ENCODE measurements at places on chromosomes 5 and 9. TPM values are rescaled to one million over a fixed set of nuclear protein-coding genes. Genes with fewer than 3 reads are reported as not detected.
A peak's percentile ranks its signal among the peaks of the same experiment; 100 is the strongest.

The MEIKIN gene
- total RNA-seq, result not detected

The FCHO2 gene
- total RNA-seq, result 36.0 TPM

The HRCT1 gene
- 5.4 TPM for total RNA-seq

The TAF11L10 gene
- not detected for total RNA-seq

The SPDL1 gene
- total RNA-seq, result 8.0 TPM

The PAEP gene
- total RNA-seq, result not detected

The PCDHA7 gene
- 0.36 TPM for total RNA-seq

- no peaks in the 10 kb centered on the region for H3K27me3 ChIP-seq
- DNase-seq, result no peak
- peaks cover 8% of the 10 kb centered on the region for H3K4me1 ChIP-seq
- no peak overlapping the region for H3K4me3 ChIP-seq
- H3K36me3 ChIP-seq, result no peaks in the 10 kb centered on the region
Observed at GRCh38 chr9:95268681-95269080, 48.8 kb downstream of the FANCC start.

- no peak for DNase-seq
- no peak overlapping the region for H3K27ac ChIP-seq
- no peaks in the 10 kb centered on the region for H3K27me3 ChIP-seq
- no peaks in the 10 kb centered on the region for H3K4me1 ChIP-seq
Observed at GRCh38 chr5:78318337-78318736, 23.8 kb upstream of the AP3B1 start.

GRCh38 chr5:136424835-136425584 is 59.7 kb upstream of the TRPC7 start:
- no peaks in the 10 kb centered on the region for H3K36me3 ChIP-seq
- no peak overlapping the region for H3K27ac ChIP-seq
- H3K27me3 ChIP-seq, result no peaks in the 10 kb centered on the region
- H3K4me1 ChIP-seq, result no peaks in the 10 kb centered on the region
- no peak for DNase-seq

GRCh38 chr5:173075137-173075843 is 19.1 kb downstream of the CREBRF start:
- no peaks in the 10 kb centered on the region for H3K27me3 ChIP-seq
- H3K4me1 ChIP-seq, result no peaks in the 10 kb centered on the region
- H3K27ac ChIP-seq, result no peak overlapping the region
- H3K36me3 ChIP-seq, result no peaks in the 10 kb centered on the region
- H3K4me3 ChIP-seq, result no peak overlapping the region

DNA sequence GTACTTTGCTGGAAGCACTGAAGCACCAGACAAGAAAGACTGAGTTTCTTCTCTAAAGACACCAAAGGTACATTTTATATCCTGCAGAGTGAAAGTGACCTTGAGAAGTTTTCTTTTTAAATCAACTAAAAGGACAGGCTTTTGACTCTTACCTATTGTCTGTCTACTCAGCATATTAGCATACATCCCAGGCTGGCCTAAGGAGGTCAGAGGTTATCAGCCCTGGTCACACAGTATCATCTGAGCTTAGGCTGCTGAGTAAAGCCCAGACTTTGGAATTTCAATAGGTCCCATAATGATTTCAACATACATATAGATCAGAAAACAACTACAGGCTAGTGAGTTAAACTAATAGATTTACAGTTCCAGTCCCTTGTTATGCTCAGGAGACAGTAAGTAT is 10.1 kb upstream of the CDH9 start:
- H3K27me3 ChIP-seq, result no peaks in the 10 kb centered on the region
- H3K36me3 ChIP-seq, result no peaks in the 10 kb centered on the region
- H3K27ac ChIP-seq, result no peak overlapping the region

- H3K27me3 ChIP-seq, result no peaks in the 10 kb centered on the region
- DNase-seq, result no peak
- no peak overlapping the region for H3K27ac ChIP-seq
Observed at GRCh38 chr9:69070201-69070600, 34.6 kb downstream of the FXN start.

- no peak for DNase-seq
- no peak overlapping the region for H3K4me3 ChIP-seq
- H3K36me3 ChIP-seq, result no peaks in the 10 kb centered on the region
- H3K27ac ChIP-seq, result no peak overlapping the region
- no peaks in the 10 kb centered on the region for H3K4me1 ChIP-seq
Observed at GRCh38 chr9:69627281-69627680, 44.9 kb downstream of the APBA1 start.

DNA sequence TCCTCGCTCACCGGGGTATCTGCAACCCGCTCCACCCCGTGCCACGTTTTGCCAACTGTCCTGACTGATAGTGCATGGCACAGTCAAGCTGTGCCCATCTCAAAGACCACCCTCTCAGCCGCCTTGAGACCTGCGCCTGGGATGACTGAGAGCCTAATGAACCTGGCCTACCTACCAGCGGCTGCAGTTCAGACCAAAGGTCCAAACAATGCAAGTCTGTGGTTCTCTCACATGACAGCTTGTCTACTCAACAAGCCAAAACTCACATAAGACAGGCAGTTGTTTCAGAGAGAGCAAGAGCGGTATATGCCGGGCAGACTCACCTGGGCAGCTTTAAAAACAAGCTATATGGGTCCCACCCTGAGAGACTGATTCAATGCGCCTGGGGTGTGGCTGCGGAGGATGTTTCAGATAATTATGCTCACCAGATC is 70.5 kb downstream of the EPB41L4B start:
- no peak for DNase-seq
- no peak overlapping the region for H3K27ac ChIP-seq
- H3K4me1 ChIP-seq, result no peaks in the 10 kb centered on the region
- H3K4me3 ChIP-seq, result no peak overlapping the region

DNA sequence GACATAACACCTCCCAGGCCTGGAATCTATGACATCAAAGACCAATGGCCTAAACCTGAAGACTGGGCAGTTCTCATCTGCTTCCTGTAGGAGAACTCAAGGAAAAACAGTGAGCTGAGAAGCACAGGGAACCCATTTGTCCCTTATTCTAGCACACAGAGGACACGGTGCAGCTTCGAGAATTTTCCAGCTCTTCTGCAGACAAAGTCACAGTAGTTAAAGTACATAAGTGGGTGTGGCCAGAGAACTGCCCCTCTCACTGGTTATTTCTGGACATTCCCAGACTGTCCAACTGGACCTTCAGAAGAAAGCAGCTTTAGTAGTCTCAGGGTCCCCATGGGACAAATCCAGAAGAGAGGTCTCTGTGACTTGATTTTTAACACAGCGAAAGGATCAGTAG is 114.6 kb downstream of the KLHL3 start:
- H3K36me3 ChIP-seq, result no peaks in the 10 kb centered on the region
- no peak overlapping the region for H3K27ac ChIP-seq
- no peaks in the 10 kb centered on the region for H3K27me3 ChIP-seq
- DNase-seq, result no peak

DNA sequence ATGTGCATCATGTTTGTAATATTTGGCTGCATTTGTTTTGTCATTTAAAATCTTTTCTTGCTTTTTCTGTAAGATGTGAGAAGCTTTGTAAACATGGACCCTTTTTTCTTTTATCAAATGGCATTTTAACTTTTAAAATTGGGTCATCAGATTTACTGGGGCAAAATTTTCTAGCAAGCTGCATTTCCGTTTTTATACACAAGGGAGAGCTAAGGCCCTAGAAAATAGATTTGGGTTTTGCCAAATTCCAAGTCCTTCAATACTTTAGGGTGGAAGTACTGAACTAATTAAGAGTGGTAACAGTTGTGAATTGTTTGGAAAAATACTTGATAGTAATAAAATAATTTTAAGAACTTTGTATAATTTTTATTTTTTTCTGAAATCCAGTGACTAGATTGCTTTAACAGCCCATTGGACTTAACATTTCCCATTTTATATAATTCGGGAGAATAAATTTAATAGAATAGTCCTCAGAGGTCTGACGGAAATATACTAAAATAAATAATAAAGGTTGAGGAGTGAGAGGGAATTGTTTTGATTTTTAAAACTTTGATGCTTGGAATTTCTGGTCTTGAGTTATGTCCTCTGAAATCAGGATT is 117.4 kb downstream of the SMARCA2 start:
- H3K4me3 ChIP-seq, result no peak overlapping the region
- H3K36me3 ChIP-seq, result peaks cover 24% of the 10 kb centered on the region
- DNase-seq, result no peak
- no peaks in the 10 kb centered on the region for H3K27me3 ChIP-seq
- H3K4me1 ChIP-seq, result peaks cover 13% of the 10 kb centered on the region

DNA sequence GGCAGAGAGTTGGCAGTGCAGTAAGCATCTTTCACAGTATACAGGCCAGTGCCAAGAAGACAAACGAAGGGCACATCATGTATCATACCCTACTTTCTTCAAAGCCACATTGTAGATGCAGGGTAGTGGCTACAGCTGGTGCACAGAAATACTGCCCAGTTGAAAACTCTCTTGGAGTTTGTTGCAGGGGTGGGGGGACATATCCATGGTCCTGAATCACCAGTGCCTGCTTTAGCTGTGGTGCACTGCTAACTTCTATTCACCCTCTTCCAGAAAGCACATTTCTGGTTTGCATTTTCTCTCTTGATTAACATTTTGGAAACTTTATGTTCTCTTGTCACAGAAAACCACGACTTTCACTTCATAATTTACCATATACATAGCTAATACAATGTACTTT is 196.6 kb downstream of the PAPPA start:
- H3K4me1 ChIP-seq, result peaks cover 6% of the 10 kb centered on the region
- DNase-seq, result no peak
- H3K27ac ChIP-seq, result no peak overlapping the region
- no peak overlapping the region for H3K4me3 ChIP-seq
- H3K36me3 ChIP-seq, result no peaks in the 10 kb centered on the region
- no peaks in the 10 kb centered on the region for H3K27me3 ChIP-seq

GRCh38 chr9:72278959-72279358 is 86.0 kb downstream of the ZFAND5 start:
- H3K4me1 ChIP-seq, result no peaks in the 10 kb centered on the region
- no peak overlapping the region for H3K27ac ChIP-seq
- no peak for DNase-seq
- H3K4me3 ChIP-seq, result no peak overlapping the region

DNA sequence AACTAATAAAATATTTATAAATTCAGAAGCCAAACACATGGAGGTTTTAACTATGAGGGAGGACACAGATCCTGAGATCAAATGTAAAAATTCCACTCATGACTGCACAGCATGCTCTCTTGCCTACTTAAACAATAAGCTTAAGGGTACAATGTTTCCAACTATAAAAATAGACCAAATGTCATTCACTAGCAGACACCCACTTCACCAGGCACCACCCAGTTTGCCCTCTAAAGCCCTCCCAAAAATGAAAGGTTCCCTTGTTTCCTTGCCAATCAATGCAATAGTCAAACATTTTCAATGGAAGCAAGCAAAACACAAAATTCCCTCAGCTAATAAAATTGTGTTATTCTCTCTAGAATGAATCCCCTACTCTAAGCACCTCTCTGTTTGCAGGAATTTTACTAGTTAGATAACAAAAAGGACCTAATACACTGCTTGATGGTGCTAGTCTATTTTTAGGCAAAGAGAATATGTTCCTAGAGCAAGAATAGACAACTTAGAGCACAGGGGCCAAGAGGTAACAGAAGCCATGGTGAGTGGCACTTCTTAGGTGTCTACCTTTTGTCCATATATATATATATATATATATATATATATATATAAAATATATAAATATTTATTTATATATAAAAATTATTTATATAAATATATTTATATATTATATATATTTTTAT is 135.3 kb downstream of the HOMER1 start:
- no peak overlapping the region for H3K4me3 ChIP-seq
- DNase-seq, result no peak
- H3K36me3 ChIP-seq, result no peaks in the 10 kb centered on the region
- no peaks in the 10 kb centered on the region for H3K4me1 ChIP-seq
- H3K27ac ChIP-seq, result no peak overlapping the region

- H3K4me1 ChIP-seq, result no peaks in the 10 kb centered on the region
- H3K27me3 ChIP-seq, result no peaks in the 10 kb centered on the region
- H3K36me3 ChIP-seq, result no peaks in the 10 kb centered on the region
- no peak for DNase-seq
Observed at GRCh38 chr5:73692166-73692640, 66.2 kb downstream of the ARHGEF28 start.

DNA sequence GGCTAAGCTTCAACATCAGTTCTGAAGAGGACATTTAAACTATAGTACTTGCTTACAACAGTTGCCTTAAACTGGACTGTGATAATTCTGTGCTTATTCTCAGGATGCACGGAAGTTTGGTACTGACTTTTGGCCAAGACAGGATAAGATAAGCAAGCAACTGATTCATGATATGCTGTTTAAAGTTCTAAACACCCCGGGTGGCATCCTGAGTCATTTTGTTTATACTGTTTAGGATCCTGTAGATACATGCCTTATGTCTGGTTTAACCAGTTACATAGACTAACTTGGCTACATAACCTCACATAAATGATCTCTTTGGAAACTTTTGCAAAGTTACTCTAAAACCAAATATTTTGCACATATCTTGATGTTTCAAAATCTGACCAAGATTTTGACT is 95.9 kb downstream of the CDH9 start:
- no peak for DNase-seq
- no peaks in the 10 kb centered on the region for H3K4me1 ChIP-seq
- no peaks in the 10 kb centered on the region for H3K27me3 ChIP-seq
- no peaks in the 10 kb centered on the region for H3K36me3 ChIP-seq

- no peaks in the 10 kb centered on the region for H3K36me3 ChIP-seq
- H3K27ac ChIP-seq, result peak overlapping the region; percentile 99
- H3K4me1 ChIP-seq, result no peaks in the 10 kb centered on the region
- peak; percentile 83 for DNase-seq
Observed at GRCh38 chr9:95004411-95005277, 278.1 kb downstream of the AOPEP start.

DNA sequence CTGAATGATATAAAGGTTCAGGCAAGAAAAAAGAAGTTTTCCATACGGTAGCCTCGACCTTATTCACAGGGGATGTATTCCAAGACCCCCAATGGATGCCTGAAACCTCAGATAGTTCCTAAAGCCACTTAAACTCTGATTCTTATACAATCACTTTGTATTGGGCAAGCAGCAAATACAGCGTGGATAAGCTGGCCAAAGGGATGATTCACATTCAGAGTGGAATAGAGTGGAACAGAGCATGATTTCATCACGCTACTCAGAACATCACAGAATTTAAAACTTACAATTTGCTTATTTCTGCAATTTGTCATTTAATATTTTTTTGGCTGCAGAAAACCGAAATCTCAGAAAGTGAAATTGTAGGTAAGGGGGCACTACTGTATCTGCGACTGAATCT is 40.5 kb upstream of the CDH18 start:
- no peak overlapping the region for H3K27ac ChIP-seq
- H3K4me3 ChIP-seq, result no peak overlapping the region
- H3K36me3 ChIP-seq, result no peaks in the 10 kb centered on the region
- no peaks in the 10 kb centered on the region for H3K27me3 ChIP-seq
- no peak for DNase-seq

GRCh38 chr9:108924466-108924865 is 9.5 kb downstream of the ELP1 start:
- no peaks in the 10 kb centered on the region for H3K4me1 ChIP-seq
- no peak overlapping the region for H3K4me3 ChIP-seq
- no peak overlapping the region for H3K27ac ChIP-seq
- no peaks in the 10 kb centered on the region for H3K27me3 ChIP-seq
- peaks cover 13% of the 10 kb centered on the region for H3K36me3 ChIP-seq

GRCh38 chr9:133864011-133864410 is 125.9 kb upstream of the SARDH start:
- peak overlapping the region; percentile 73 for H3K27ac ChIP-seq
- H3K36me3 ChIP-seq, result no peaks in the 10 kb centered on the region
- H3K27me3 ChIP-seq, result no peaks in the 10 kb centered on the region
- no peaks in the 10 kb centered on the region for H3K4me1 ChIP-seq

GRCh38 chr9:79812507-79813257 is 240.9 kb downstream of the TLE4 start:
- no peak overlapping the region for H3K27ac ChIP-seq
- H3K4me3 ChIP-seq, result no peak overlapping the region
- H3K27me3 ChIP-seq, result no peaks in the 10 kb centered on the region
- H3K36me3 ChIP-seq, result no peaks in the 10 kb centered on the region
- no peak for DNase-seq

Measured in sigmoid colon (tissue), 7 donors.